HCT116 (cell line): ENCODE measurements at places on chromosomes 1 and 21.

- peak; percentile 63 for DNase-seq
Observed at GRCh38 chr21:42414928-42415769, 11.4 kb downstream of the UBASH3A start.

DNA sequence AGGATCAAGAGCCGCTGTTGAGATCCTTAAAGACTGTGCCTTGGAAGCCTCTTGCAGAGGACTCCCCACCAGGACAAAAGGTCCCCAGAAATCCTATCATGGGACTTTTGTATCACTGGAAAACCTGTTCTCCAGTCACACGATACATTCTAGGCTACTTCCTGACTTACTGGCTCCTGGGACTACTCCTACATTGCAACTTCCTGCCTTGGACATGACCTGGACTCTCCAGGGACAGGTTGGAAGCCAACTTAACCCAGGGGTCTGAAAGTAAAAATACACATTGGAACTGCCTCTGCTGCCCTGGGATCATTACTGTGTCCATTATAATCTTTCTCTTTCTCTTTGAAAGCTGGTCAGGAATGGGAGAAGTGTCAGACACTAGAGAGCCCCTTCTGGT lies 9.9 kb downstream of the PIGV start:
- no peak for DNase-seq

DNA sequence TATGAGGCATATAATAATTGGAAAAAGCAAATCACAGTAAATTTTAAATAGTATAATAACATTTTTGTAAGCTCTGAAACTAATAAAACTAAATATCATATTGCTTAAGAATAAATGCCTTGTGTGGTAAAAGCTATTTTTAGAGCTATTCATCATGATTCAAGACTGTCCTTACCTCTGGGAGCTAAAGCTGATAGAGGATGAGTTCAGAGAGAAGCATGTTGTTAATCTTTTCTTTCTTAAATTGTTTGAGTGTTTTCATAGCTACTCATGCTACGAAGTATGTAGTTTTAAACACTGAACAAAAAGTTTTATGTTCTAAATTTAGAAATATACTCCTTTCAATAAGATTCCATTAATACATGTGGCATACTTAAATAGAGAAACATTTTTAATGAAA lies 30.5 kb downstream of the IFI16 start:
- DNase-seq: no peak

- no peak for DNase-seq
Observed at GRCh38 chr1:230760360-230760827, 13.2 kb downstream of the CAPN9 start.

GRCh38 chr21:36589352-36589971 lies 109.5 kb upstream of the SIM2 start:
- DNase-seq: peak; percentile 59

GRCh38 chr1:157995583-157996169 lies 2.2 kb downstream of the KIRREL1 start:
- no peak for DNase-seq

- no peak for DNase-seq
Observed at GRCh38 chr1:56255516-56256152, 323.7 kb downstream of the PLPP3 start.

- DNase-seq: no peak
Observed at GRCh38 chr1:175409938-175410337, 217.4 kb upstream of the KIAA0040 start.

DNA sequence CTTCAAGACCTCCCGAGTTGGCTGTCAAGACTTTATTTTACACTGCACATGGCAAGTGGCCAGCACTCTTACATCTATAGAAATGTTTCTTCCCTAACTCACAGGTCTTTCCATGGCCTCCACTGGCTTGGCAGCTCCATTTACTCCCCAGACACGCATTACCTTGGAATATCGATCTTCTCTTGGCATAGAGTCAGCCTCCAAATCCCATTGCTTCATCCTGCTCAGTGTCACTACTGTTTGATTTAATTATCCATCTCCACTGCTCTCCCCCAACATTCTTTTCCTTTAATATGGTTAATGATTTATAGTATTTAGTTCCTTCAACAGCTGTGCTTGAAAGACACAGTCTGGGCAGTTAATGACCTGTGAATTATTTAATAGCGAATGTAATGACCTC lies 241.2 kb upstream of the MAP1LC3C start:
- no peak for DNase-seq

DNA sequence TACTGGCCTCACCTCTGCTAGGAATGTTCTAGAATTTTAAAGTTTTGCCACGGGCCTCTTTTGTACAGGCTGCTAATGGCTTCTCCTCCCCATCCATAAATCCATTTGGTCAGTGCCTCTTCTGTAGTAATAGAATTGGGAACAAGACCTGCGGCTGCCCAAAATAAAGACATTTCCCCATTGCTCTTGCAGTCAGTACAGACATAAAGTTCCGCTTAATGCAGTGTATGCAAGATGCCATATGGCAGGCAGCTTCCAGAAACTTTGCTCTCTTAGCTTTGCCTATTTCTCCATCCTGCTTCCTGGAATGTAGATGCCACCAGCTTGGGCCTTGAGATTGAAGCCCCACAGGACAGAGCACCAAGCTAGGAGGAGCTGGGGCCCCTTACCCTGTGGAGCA lies 3.7 kb upstream of the SLC2A5 start:
- DNase-seq: no peak

DNA sequence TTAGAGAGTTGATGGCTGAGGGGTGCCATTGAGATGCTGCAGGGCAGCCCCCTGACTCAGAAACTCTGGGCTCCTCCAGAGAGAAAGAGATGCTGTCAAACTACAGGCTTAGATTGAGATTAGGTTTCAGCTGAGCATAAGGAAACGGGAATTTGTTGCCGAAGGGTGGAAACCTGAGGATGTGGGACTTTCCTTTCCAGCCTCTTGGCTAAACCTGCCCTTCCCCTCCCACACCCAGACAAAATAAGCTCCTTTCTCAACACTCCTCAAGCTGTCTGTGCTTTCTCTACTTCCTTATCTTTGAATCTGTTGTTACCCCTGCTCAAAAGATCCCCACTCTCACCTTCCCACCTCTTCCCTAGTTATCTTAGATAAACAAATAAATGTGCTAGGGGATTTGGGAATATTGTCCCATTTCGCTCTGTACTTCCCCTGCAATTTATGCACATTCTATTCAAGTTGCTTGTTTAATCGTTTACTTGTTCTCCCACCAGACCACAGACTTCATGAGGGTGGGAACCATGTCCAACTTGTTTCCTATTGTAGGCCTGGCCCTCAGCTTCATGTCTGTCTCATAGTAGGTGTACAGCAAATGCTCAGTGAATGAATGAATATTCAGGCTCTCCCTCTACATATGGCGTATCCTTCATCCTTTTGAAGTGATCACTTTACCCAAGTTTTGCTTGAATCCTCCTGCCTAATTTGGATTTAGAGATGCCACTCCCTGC lies 30.6 kb upstream of the MARK1 start:
- no peak for DNase-seq

DNA sequence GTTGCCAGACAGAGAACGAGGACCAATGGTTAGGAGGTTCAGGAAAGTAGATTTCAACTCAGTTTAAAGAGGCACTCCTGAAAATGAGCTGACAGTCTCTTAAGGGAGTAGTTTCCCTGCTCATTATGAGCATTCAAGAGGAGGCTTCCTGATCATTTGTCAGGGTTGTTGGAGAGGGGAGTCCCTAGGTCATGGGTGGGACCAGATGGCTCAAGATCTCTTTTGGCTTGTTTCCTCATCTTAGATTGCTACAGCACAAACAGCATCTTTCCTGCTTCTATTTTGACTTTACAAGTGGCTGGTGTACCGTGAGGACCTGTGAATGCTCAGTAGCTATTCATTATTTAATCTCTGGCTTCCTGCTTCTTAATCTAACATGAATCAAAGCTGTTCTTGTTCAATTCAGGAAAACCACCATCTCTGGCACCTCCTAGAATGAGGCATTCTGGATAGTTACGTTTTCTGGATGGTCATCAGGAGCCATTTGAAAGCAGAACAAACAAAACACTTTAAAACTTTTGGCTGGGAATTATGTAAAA lies 47.6 kb downstream of the PEX14 start:
- DNase-seq: no peak

DNA sequence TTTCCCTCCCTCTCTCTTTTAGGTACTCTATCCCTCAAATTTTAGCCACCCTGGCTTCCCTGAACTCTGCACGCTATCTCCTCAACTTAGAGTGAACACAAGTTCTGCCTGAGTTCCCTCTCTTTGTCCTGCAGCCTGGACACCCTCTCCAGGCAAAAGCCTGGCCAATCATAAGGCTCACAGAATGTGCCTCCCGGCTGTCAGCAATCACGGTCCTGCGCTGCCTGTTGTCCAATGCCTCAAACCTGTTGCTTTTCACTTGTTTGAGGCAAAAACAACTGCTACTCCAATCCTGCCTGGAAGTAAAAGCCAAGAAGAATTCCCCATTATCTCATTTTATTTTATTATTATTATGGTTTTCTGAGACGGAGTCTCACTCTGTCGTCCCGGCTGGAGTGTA lies 66.1 kb downstream of the LGR6 start:
- DNase-seq: no peak

GRCh38 chr1:10917513-10918454 lies 94.7 kb upstream of the TARDBP start:
- DNase-seq: no peak

GRCh38 chr1:119743308-119743707 lies 25.4 kb downstream of the HMGCS2 start:
- DNase-seq: no peak

DNA sequence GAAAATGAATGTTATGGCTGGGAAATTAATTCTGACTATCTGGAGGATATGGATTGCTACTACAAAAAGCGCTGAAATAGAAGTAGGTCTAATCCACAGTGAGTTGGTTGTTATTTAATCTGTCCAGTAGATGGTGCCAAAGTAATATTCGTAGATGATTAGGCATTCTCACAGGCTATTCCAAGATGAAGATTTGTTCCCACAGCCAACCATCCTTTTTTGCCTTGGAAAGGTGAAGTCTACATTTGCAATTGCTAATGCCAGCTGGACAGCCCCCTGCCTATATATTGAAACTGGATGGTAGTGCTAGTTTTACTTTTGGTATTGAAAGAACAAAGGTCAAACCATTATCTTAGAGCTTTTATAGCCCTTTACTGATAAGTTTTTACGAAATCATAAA lies 43.8 kb downstream of the RBM11 start:
- peak; percentile 10 for DNase-seq

GRCh38 chr1:46527474-46528296 lies 23.8 kb downstream of the KNCN start:
- peak; percentile 54 for DNase-seq

GRCh38 chr21:41560661-41561158 lies 52.8 kb upstream of the TMPRSS2 start:
- DNase-seq: no peak

DNA sequence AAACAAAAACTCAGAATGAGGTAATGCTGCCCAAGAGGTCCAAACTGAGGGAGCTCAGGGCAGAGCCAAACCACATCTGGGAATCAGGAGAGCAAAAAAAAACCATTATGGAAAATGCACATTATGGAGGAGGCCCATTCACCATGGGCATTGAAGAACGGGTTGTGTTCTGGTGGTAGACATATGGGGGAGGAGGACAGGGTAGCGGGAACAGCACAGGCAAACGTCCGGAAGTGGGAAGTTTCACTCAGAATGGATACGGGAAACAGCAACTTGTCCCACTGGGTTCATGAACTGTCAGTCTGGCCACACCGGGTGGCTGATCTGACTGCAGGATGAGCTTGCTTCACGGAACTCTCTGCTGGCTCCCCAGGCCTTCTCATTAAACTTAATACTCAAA lies 139.7 kb downstream of the RRAGC start:
- DNase-seq: no peak

- no peak for DNase-seq
Observed at GRCh38 chr1:6111991-6112689, 66.5 kb downstream of the KCNAB2 start.

GRCh38 chr1:35633547-35633946 lies 7.8 kb downstream of the PSMB2 start:
- DNase-seq: no peak

GRCh38 chr1:22895357-22895756 lies 77.3 kb downstream of the LACTBL1 start:
- DNase-seq: no peak

DNA sequence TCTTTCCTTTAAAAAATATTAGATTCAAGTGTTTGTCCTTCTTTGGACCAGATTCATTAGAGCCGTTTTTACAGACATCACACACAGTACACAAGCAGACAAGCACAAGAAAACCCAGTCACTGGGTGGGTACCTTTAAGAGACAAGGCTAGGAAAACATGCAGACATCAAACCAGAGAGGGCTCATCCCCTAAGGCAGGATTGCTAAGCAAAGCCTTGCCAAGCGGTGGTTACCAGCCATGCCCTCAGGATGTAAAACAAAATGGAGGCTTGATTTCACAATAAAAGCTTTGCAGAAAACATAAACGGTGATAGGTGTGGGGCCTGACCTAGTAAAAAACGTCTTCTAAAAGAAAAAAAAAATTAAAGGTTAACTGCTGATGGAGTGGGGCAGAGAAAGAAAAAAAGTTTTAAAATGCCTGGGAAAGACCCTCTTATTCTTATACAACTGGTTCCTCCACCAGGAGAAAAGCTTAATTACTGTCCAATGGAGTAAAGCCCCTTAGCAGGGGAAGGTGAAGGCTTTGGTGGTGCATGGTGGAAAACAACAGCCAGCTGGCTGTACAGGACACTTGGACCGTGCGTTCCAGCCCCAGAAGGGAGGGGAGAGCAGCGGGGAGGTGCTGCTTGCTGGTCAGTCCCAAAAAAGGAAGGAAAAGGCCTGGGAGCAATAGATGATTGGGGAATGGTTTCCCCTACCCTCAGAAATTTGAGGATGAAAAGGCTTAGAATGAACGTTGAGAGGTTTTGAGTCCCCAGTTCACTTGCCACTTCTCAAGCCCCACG lies 30.4 kb upstream of the FMO1 start:
- DNase-seq: no peak

DNA sequence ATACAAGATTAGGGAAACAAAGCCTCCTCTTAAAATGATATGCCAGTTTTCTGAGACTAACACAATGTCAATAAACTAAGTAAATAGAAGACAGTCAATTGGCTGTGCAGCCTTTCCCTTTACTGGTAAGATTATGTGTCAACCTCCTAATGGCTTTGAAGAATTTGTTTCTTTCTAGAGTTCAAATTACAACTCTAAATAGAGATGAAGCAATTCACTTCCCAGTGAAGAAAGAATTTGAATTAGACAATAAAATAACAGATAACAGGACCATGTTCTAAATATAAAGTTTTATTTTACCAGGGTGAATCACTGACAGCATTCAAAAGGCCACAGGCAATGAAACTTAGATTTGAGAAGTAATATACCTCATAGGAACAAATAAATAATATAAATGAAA lies 680.3 kb downstream of the PLA2G4A start:
- no peak for DNase-seq

- DNase-seq: no peak
Observed at GRCh38 chr1:60664086-60664625, 418.2 kb upstream of the NFIA start.

DNA sequence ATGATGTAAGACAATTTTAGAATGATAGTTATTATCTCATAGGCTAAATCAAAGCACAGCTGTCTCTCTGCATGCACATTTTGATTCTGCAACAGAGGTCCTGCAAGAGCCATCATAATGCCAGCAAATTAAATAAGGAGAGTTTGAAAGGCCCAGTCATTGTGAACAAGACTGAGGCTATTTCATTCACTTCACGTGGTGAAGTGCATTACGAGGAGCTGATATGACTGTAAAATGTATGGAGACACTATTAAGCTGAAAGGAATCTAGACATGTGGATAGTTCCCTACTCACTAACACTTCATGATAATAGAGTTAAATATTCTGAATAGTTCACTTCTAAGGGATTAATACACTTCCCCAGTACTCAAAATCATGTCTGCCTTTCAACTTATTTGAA lies 299.0 kb downstream of the SMYD3 start:
- DNase-seq: no peak
